Breast epithelium (tissue), 4 donors: ENCODE measurements at places on chromosomes 1 and 21. TPM values are rescaled to one million over a fixed set of nuclear protein-coding genes. Genes with fewer than 3 reads are reported as not detected.

The SPAG17 gene
- total RNA-seq: 5.9 TPM

The ERG gene
- 12.2 TPM for total RNA-seq

The CFAP410 gene
- total RNA-seq: 31.1 TPM

The MGST3 gene
- 251 TPM for total RNA-seq

DNA sequence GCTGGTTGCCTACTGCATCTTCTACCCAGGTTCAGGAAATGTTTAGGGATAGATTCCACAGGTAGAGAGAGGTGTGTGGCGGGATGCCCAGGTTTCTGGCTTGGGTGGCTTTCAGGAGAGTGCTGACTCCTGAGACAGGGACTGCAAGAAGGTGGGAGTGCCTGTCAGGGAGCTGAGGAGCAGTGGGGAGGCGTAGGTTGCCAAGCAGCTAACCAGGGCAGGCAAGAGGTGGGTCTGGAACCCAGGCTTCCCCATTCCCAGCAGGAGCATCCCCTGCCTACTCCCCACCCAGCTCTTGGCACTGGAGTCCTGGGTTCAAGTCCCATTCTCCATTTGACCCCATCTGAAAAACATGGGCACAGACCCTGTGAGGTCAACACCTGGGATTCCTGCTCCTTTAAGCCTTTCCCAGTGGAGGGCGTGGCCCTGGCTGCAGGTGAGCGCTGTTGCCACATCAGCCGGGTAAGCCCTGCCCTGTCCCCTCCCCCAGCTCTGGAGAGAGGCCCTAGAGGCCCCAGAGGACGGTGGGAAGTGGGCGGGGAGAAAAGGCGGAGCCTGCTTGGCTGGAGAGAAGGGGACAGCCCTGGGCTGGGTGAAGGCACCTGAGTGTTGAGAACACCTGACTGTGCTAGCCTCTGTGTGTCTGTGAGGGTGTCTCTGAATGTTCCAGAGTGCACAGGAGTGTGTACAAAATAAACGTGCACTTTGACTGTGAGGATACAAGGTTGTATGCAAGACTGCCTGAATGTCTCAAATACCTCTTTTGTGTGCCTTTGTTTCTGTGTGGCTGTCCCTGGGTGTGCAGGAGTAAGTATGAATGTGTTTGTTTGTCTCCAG is 14.0 kb upstream of the SYNC start:
- no peaks in the 10 kb centered on the region for H3K27me3 ChIP-seq
- DNase-seq: peak; percentile 96
- peaks cover 6% of the 10 kb centered on the region for H3K4me1 ChIP-seq
- no peak overlapping the region for H3K4me3 ChIP-seq
- no peaks in the 10 kb centered on the region for H3K36me3 ChIP-seq

DNA sequence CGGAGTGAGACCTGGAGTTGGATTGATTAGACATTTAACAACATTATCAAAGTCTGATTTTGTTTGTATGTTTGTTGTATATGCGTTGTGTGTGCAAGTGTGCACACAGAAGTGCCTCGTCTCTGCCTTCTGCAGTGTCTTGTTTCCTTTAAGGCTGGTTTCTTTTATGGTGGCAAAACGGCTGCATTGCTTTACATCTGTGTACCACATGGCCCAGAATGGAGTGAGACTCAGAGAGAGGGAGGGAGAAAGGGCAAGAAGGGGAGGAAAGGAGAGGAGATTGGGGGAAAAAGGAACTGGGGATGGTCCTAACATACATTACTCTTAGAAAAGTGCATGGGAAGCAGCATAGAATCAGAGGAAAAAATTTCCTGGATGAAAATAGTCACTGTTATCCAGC is 99.7 kb upstream of the WLS start:
- no peaks in the 10 kb centered on the region for H3K27me3 ChIP-seq
- no peak overlapping the region for H3K4me3 ChIP-seq
- no peak for DNase-seq
- no peaks in the 10 kb centered on the region for H3K4me1 ChIP-seq

DNA sequence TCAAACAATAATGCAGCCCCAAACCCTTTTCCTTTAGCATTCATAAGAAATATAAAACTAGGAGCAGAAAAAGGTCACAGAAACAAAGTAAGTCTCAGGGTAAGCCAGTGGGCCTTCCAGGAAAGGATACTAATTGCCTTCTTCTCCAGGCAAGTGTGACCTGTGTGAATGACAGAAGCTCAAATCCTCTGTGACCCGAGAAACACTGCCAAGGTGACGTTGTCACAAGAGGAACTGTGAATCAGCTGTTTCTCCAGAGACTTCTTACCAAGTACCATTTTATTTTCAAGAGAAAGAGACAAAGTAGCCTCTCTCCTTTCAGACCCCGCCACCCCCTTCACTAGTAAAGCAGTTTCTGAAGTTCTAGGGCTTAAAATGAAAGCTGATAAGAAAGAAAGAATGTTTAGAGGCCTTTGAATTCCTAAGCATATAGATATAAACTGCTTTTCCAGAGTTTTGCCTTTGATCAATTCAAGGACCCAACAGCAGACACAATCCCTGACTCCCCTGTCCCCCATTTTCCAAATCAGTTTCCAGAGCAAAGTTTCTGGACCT is 155.6 kb downstream of the NUF2 start:
- DNase-seq: no peak
- H3K36me3 ChIP-seq: no peaks in the 10 kb centered on the region
- H3K27ac ChIP-seq: no peak overlapping the region
- H3K4me3 ChIP-seq: no peak overlapping the region
- H3K4me1 ChIP-seq: no peaks in the 10 kb centered on the region
- no peaks in the 10 kb centered on the region for H3K27me3 ChIP-seq

GRCh38 chr1:231841616-231842344 is 215.2 kb downstream of the DISC1 start:
- no peaks in the 10 kb centered on the region for H3K27me3 ChIP-seq
- H3K4me1 ChIP-seq: no peaks in the 10 kb centered on the region
- no peaks in the 10 kb centered on the region for H3K36me3 ChIP-seq

- no peak overlapping the region for H3K27ac ChIP-seq
- DNase-seq: no peak
- H3K27me3 ChIP-seq: no peaks in the 10 kb centered on the region
Observed at GRCh38 chr1:94011709-94012595, 102.7 kb upstream of the GCLM start.
